Adrenal gland (tissue), 19 donors: ENCODE measurements at places on chromosomes 7 and 10. TPM values are rescaled to one million over a fixed set of nuclear protein-coding genes. Genes with fewer than 3 reads are reported as not detected.

Gene MAT1A
- total RNA-seq, result 1.7 TPM

Gene SPDYE2
- 0.15 TPM for total RNA-seq

Gene CHN2
- total RNA-seq, result 19.7 TPM

Gene SCIN
- 0.32 TPM for total RNA-seq

Gene FGFR2
- 50.2 TPM for total RNA-seq

Gene PAPSS2
- total RNA-seq, result 512 TPM

Gene WNT8B
- not detected for total RNA-seq

Gene DUSP5
- 13.5 TPM for total RNA-seq

Gene HEPACAM2
- 0.39 TPM for total RNA-seq

DNA sequence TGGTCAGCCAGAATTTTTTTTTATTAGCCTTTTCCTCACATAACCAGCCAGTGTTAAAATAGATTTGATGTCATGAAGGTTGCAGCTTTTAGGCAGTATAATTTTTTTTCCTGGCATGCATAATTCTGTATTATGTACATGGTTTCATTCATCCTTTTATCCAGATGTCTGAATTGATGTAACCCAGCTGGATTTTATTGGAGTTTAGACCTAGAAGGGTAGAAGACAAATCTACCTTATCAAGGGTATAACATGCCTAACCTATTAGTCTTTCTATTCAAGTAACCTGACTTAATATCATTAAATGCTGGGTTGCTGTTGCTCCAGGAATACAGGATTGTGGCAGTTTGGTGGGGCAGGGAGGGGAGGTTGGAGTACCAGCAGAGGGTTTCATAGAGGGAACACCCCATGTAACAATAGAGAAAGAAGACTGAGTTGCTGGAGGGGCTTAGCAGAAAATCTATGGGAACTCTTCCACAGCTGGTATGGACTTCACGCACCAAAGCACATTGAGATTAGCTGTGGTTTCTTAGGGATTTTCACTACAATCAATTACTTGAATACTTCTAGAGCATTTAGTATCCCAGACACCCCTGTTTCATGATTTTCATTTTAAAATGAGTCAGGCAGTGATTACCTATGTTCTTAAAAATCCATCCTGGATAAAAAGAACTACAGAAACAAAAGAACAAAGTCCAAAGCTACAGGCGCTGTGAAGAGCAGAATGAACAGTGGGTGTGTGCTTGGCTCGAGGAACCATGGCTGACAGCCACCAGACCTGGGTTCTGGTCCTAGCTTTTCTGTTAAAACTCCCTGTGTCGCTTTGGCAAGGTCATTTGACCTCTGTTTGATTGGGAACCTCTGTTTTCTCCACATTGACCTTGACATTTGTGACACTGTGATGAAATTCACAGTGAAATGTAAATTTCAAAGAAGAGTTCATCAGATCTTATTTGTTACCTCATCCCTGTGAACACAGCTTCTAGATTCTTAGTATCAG, 93.5 kb downstream of the CREM start:
- no peak overlapping the region for H3K4me3 ChIP-seq
- H3K36me3 ChIP-seq, result no peaks in the 10 kb centered on the region
- DNase-seq, result no peak

- no peak for DNase-seq
- no peak overlapping the region for H3K4me3 ChIP-seq
- H3K27ac ChIP-seq, result no peak overlapping the region
- H3K36me3 ChIP-seq, result no peaks in the 10 kb centered on the region
- no peaks in the 10 kb centered on the region for H3K4me1 ChIP-seq
- no peaks in the 10 kb centered on the region for H3K27me3 ChIP-seq
These were observed 51.7 kb downstream of the SVOPL start for GRCh38 chr7:138649506-138649905.

DNA sequence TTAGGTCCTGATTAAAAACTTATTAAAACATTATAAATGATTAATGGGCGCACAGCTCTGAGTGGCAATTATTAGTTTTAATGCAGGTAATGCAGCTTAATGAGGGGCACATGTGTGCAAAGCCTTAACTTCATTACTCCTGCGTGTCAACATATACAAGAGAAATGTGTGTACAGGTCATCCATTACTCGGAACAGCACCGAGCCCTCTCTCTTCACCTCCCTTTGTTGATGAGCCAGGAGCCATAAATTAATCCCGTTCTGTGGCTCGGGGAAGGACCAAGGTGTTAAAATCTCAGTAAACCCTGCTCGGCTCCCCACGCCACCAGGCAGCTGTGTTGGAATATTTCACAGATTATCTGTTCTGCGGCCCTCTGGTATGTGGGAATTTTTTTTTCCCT, 77.8 kb downstream of the EBF3 start:
- H3K4me3 ChIP-seq, result no peak overlapping the region
- no peaks in the 10 kb centered on the region for H3K27me3 ChIP-seq
- H3K36me3 ChIP-seq, result no peaks in the 10 kb centered on the region

GRCh38 chr10:103643381-103643780, 149.9 kb downstream of the NEURL1 start:
- no peak overlapping the region for H3K27ac ChIP-seq
- DNase-seq, result no peak
- H3K27me3 ChIP-seq, result no peaks in the 10 kb centered on the region
- H3K4me3 ChIP-seq, result no peak overlapping the region
- H3K36me3 ChIP-seq, result no peaks in the 10 kb centered on the region

GRCh38 chr7:129362496-129362895, 71.7 kb upstream of the STRIP2 start:
- H3K27ac ChIP-seq, result no peak overlapping the region
- H3K36me3 ChIP-seq, result no peaks in the 10 kb centered on the region
- H3K27me3 ChIP-seq, result no peaks in the 10 kb centered on the region

DNA sequence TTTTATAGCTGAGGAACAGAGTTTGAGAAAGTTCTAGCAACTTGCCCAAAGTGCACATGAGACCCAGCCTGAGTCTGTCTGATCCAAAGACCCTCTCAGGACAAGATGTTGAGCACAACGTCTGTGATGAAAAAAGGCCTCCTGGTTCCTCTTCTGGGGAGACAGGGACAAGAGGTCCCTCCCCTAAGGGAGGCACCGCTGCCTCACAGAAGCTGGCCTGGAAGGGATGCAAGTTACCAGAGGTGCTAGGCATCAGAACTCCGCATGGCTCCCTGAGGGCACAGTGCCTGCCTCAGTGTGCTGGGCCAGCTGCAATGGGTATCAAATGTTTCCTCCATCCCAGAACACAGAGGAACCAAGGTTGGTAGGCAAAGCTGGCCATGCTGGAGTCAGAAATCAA, 302.4 kb downstream of the GRID1 start:
- no peaks in the 10 kb centered on the region for H3K36me3 ChIP-seq
- H3K27ac ChIP-seq, result no peak overlapping the region
- DNase-seq, result no peak
- H3K4me3 ChIP-seq, result no peak overlapping the region
- H3K4me1 ChIP-seq, result no peaks in the 10 kb centered on the region

DNA sequence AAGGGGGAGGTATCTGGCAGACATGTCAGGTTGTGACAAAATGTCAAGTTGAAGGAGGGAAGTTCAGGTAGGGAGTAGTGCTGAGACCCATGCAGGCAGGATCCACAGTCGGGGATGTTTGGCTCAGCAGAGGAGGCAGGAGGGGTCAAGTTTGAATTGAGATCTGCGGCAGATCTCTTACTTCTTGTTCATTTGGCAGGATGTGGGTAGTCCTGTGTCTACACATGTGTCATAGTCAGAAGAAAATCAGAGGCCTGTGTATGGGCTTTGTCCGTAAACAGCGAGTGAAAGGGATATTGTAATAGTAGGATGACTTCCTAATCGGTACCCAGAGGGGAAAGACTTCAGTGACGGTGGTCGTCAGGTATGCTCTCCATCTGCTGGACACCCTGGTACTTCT, 203.8 kb upstream of the MTPN start:
- H3K4me1 ChIP-seq, result no peaks in the 10 kb centered on the region
- no peaks in the 10 kb centered on the region for H3K27me3 ChIP-seq
- H3K27ac ChIP-seq, result no peak overlapping the region
- no peaks in the 10 kb centered on the region for H3K36me3 ChIP-seq
- H3K4me3 ChIP-seq, result no peak overlapping the region

- DNase-seq, result no peak
- no peak overlapping the region for H3K27ac ChIP-seq
- no peaks in the 10 kb centered on the region for H3K27me3 ChIP-seq
- H3K4me3 ChIP-seq, result no peak overlapping the region
These were observed 152.8 kb downstream of the GNAT3 start for GRCh38 chr7:80359029-80359428.

GRCh38 chr7:36742911-36743775, 18.8 kb upstream of the AOAH start:
- no peak overlapping the region for H3K27ac ChIP-seq
- H3K36me3 ChIP-seq, result no peaks in the 10 kb centered on the region
- peak; percentile 36 for DNase-seq
- H3K4me1 ChIP-seq, result no peaks in the 10 kb centered on the region

DNA sequence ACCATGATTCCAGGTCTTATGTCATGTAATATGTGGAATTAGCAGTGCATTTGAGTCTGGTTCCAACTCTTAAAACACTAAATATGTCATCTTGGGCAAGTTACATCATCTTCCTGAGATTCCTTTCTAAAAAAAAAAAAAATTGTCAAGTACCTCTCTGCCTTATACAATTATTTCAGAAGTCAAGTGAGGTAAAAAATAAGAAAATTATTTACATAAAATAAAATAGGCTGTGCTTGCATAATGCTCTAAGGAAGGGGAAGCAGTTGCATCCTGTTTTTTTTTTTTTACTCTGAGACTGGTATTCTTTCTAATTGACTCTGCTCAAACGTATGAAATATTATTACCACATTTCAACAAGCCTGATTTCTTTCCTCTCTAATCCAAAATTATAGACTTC, 55.1 kb upstream of the SEMA3A start:
- no peak overlapping the region for H3K4me3 ChIP-seq
- H3K4me1 ChIP-seq, result no peaks in the 10 kb centered on the region
- H3K27me3 ChIP-seq, result no peaks in the 10 kb centered on the region
- no peak for DNase-seq
- no peak overlapping the region for H3K27ac ChIP-seq
- no peaks in the 10 kb centered on the region for H3K36me3 ChIP-seq

DNA sequence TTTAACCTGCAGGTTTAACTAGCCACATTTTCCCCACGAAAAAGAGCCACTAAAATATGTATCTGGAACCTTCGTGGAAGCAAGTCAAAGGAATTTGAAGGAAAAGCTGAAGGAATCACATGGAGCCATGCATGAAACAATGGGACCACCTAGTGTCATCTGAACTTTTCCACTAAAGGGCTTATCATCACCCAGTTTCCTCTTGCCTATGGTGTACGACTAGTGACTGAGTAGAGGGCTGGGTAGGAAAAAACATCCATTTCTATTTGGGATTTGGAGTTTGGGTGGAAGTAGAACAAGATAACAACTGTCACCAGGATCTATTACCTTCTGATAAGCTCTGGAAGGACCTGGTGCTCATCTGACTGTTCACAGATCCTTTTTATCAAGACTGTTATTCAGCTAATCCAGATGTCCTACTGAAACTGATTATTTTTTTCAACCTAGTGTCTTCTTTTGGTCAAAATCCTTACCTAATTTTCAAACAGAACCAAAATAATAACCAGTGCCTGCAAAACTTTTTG, 153.2 kb upstream of the COL1A2 start:
- H3K4me3 ChIP-seq, result no peak overlapping the region
- H3K36me3 ChIP-seq, result no peaks in the 10 kb centered on the region
- H3K27me3 ChIP-seq, result no peaks in the 10 kb centered on the region
- no peaks in the 10 kb centered on the region for H3K4me1 ChIP-seq

DNA sequence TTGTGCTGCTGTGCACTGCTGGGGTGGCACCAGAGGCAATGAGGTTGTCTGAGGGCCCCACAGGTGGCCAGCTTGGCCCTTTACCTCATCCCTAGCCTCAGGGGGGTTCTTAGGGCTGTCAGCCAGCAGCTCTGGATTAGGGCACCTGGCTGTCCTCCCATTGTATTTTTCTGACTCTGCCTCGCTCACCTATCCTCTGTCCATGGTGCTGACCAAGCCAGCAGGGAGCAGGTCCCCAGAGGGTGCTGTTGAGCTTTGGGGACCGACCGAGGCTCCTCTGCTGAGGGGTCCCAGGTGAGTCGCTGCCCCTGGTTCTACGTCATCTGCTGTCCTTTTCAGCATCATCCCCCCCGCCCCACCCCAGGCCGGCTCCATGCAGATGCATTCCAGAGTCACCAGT, 32.1 kb upstream of the ZNF735 start:
- H3K4me1 ChIP-seq, result no peaks in the 10 kb centered on the region
- DNase-seq, result no peak
- no peak overlapping the region for H3K4me3 ChIP-seq
- no peak overlapping the region for H3K27ac ChIP-seq

GRCh38 chr7:3520206-3520605, 219.2 kb downstream of the SDK1 start:
- H3K36me3 ChIP-seq, result no peaks in the 10 kb centered on the region
- no peaks in the 10 kb centered on the region for H3K4me1 ChIP-seq
- H3K4me3 ChIP-seq, result no peak overlapping the region
- no peak for DNase-seq
- H3K27ac ChIP-seq, result no peak overlapping the region
- H3K27me3 ChIP-seq, result no peaks in the 10 kb centered on the region

DNA sequence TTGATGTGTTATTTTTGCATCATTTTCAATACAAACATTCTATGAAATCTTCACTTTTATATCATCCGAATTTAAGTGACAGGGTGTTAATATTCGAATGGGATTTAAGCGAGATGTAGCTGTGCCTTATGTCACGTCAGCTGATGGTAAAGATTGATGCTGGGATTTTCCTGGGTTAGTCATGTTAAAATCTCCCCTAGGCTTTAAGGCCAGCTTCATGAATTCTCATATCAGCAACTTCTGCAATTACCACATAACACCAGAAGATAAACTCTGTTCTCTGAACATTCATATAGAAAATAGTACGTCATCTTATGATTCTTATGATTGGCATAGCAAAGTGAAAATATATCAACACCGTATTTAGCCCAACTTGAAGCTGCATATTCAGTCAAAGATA, 669.2 kb downstream of the PCDH15 start:
- DNase-seq, result no peak
- H3K4me1 ChIP-seq, result no peaks in the 10 kb centered on the region
- no peaks in the 10 kb centered on the region for H3K36me3 ChIP-seq
- H3K27ac ChIP-seq, result no peak overlapping the region

GRCh38 chr10:5563991-5564536, 39.3 kb downstream of the CALML3 start:
- H3K27ac ChIP-seq, result no peak overlapping the region
- DNase-seq, result no peak
- no peaks in the 10 kb centered on the region for H3K4me1 ChIP-seq
- no peak overlapping the region for H3K4me3 ChIP-seq
- no peaks in the 10 kb centered on the region for H3K36me3 ChIP-seq

DNA sequence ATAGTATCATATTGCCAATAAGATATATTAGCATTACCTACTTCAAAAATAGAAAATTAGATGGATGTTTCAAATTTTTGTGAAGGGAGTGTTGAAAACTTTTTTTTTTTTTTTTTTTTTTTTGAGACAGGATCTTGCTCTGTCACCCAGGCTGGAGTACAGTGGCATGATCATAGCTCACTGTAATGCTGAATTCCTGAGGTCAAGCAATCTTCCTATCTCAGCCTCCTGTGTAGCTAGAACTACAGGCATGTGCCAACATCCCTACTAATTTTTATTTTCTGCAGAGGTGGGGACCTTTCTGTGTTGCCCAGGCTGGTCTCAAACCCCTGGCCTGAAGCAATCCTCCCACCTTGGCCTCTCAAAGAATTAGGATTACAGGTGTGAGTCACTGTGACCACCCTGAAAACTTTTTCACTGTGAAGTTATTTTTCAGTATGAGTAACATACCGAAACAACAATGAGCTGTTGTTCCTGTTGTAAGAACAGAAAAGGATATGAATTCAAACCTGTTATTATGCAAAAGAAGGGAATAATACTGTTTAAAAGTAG, 266.9 kb downstream of the NEBL start:
- no peaks in the 10 kb centered on the region for H3K4me1 ChIP-seq
- H3K27ac ChIP-seq, result no peak overlapping the region
- DNase-seq, result no peak
